Activated CD4-positive, alpha-beta T cell treated with anti-CD3 and anti-CD28 coated beads, Interleukin-2, amount 10 ng/mL, durations not matched to agents 24 days and 14 days (primary cell): ENCODE measurements at places on chromosomes 4 and X. TPM values are rescaled to one million over a fixed set of nuclear protein-coding genes. Genes with fewer than 3 reads are reported as not detected.

Gene PPARGC1A
- total RNA-seq, result not detected in 2 replicates

Gene BANK1
- total RNA-seq, result not detected in 2 replicates

Gene MAGEB17
- total RNA-seq, result not detected in 2 replicates

Gene EXOC1L
- not detected in 2 replicates for total RNA-seq

Gene CPEB2
- 12.4 and 15.0 TPM in 2 replicates for total RNA-seq

Gene OTUD6A
- not detected in 2 replicates for total RNA-seq

Gene ASB9
- total RNA-seq, result 0.24 and 0.33 TPM in 2 replicates

Gene GUCY1A1
- not detected in 2 replicates for total RNA-seq

Gene PDZD4
- total RNA-seq, result 0.26 and 0.58 TPM in 2 replicates

Gene TIMM8A
- 28.3 and 32.8 TPM in 2 replicates for total RNA-seq

Gene KDR
- total RNA-seq, result not detected in 2 replicates

Gene HS6ST2
- 0.78 and 1.2 TPM in 2 replicates for total RNA-seq

Gene SSX4
- total RNA-seq, result not detected in 2 replicates

Gene MMAA
- 18.9 and 19.5 TPM in 2 replicates for total RNA-seq

Gene GAGE1
- not detected in 2 replicates for total RNA-seq

Gene DUX4
- not detected in 2 replicates for total RNA-seq

Gene SLITRK4
- not detected in 2 replicates for total RNA-seq

Gene CLDN34
- total RNA-seq, result not detected in 2 replicates

Gene TSPAN7
- total RNA-seq, result 0.19 TPM in 1 of 2 replicates, not detected in the other

Gene P2RY8
- total RNA-seq, result 19.1 and 19.5 TPM in 2 replicates

Gene INTU
- total RNA-seq, result not detected in 2 replicates

Gene VCX
- total RNA-seq, result not detected in 2 replicates

Gene MAOB
- total RNA-seq, result not detected in 2 replicates

Gene BCLAF3
- total RNA-seq, result 4.4 and 5.6 TPM in 2 replicates

Gene CXorf65
- 17.9 and 24.9 TPM in 2 replicates for total RNA-seq

Gene UGT2B17
- not detected in 2 replicates for total RNA-seq

Gene PAK3
- 0.07 and 0.30 TPM in 2 replicates for total RNA-seq

Gene STK32B
- not detected in 2 replicates for total RNA-seq

Gene AFM
- total RNA-seq, result not detected in 2 replicates

Gene CTAG2
- total RNA-seq, result not detected in 2 replicates

Gene DIPK2B
- not detected in 2 replicates for total RNA-seq

Gene TLR10
- not detected in 2 replicates for total RNA-seq

Gene CXCL1
- not detected in 2 replicates for total RNA-seq

Gene COX7B2
- total RNA-seq, result not detected in 2 replicates

Gene ANK2
- total RNA-seq, result 2.5 and 2.6 TPM in 2 replicates

Gene XG
- total RNA-seq, result not detected in 2 replicates

Gene TRIM75
- not detected in 2 replicates for total RNA-seq

Gene PLXNB3
- total RNA-seq, result 0.43 and 0.49 TPM in 2 replicates

Gene TBX22
- total RNA-seq, result not detected in 2 replicates

Gene HERC5
- 18.1 and 19.7 TPM in 2 replicates for total RNA-seq

Gene FHIP1A
- total RNA-seq, result not detected in 2 replicates

Gene HTR2C
- total RNA-seq, result not detected in 2 replicates

Gene HOPX
- 86.3 and 88.5 TPM in 2 replicates for total RNA-seq

Gene GRPR
- total RNA-seq, result not detected in 2 replicates

Gene SASH3
- 115 and 116 TPM in 2 replicates for total RNA-seq

Gene ENAM
- total RNA-seq, result not detected in 2 replicates

Gene MAGEB10
- not detected in 2 replicates for total RNA-seq

Gene NUP62CL
- 1.1 and 1.2 TPM in 2 replicates for total RNA-seq

Gene OTC
- total RNA-seq, result not detected in 2 replicates
